Stimulated activated CD4-positive, alpha-beta T cell treated with anti-CD3 and anti-CD28 coated beads, Interleukin-4, amount 100 ng/mL, for 1 hour (primary cell): ENCODE measurements at places on chromosomes 2 and 18.

DNA sequence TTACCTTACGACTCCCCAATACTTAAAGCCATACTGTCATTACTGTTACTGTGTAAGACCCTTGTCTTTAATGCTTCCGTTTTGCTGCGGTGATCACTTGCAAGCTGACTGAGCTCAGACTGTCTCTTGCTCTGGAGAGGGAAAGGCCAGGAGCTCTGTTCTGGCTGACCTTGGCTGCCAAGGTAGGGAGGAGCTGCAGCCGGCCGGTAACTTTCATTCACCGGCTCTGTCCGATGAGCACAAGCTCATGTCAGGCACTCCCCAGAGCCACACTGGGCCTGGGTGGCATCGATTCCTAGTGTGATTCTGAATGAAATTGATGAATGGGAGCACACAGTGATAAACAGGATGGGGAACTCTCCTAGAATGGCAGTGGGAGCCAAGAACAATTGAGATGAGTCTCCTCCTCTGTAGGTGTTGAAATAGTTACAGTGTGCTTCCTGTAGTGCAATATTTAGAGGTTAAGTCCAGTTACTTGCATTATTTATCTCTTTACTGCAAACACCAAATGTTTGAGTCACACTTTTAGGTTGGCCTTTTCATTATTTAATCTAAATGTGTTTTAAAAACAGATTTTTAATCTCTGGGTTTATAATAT, 100.9 kb downstream of the ATP9B start:
- DNase-seq = no peak

DNA sequence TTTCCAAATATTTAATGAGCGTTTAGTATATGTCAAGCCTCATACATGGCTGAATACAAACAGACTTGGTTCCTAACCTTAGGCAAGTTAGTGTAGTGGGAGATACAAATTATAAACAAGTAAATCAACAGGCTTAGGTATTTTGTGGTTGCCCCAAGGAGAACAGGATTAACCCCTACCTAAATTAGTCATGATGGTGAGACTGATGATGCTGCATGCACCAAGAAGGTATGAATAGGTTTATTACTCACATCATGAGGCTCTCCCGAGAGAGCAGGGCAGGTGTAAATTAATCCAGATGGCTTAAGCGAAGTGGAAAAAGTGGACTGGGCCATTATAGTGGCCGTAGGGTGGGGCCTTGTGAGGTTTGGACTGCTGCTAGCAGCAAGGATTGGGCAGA, 118.1 kb upstream of the GCFC2 start:
- DNase-seq = no peak

DNA sequence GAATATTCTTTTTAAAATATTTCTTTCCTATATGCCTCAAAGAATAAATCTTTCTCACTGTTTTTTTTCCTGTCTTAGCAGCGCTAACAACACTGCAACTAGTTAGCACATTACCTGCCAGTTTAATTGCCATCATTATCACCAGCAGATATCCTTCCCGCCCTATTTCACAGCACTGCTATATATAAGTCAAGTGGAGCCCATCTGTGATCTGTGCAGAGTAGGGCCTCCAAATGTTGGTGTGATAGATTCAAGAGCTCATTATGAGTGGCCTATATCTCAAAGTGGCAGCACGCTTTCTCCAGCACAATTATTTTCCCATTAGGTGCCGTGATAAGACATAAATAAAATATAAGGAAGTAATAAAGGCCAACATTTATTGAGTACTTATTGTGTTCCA, 19.8 kb upstream of the RGPD4 start:
- no peak for DNase-seq

DNA sequence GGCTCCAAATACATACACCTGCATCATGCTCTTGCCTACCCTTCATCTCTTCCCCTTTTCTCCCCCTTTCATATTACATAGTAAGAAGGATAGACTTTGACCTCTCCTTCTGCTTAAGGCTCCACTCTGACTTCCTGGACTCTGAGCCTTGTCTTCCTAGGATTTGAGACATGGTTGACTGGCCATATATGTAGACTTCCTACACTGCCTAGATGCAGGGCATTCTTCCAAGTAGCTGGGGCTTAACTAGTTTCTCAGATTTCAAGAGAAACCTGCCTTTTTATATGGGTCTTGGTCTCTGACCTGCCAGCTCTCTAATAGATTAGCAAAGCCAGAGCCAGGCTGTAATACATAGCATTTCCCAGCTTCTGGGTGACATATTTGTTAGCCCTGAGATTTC, 35.4 kb upstream of the CYP26B1 start:
- no peak for DNase-seq
